ENCODE measurements at places on chromosomes 4 and X.

DNA sequence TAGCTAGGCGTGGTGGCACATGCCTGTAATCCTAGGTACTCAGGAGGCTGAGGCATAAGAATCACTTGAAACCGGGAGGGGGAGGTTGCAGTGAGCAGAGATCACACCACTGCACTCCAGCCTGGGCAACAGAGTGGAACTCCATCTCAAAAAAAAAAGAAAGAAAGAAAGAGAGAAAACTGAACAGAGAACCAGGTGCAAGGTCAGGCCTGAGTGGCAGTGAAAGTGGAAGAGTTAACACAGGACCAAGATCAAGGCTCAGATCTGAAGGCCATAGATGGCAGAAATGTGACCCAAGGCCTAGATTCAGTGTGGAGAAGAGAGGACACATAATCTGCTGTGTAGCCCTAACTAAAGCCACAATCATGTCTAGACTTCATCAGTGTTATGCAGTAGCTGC, 4.9 kb upstream of the ZNF630 start:
- DNase-seq: no peak

- no peak for DNase-seq
Observed at GRCh38 chrX:146355440-146355839, 454.1 kb upstream of the CXorf51B start.

- no peak for DNase-seq
Observed at GRCh38 chr4:159347813-159348212, 244.9 kb downstream of the RAPGEF2 start.

- DNase-seq: no peak
Observed at GRCh38 chrX:51456246-51456645, 40.1 kb downstream of the NUDT11 start.

All from activated CD4-positive, alpha-beta T cell treated with anti-CD3 and anti-CD28 coated beads, Interleukin-2, Interleukin-6, amounts not matched to agents 100 ng/mL and 50 ng/mL, durations not matched to agents 16 hours and 8 hours (primary cell).